Activated T-helper 1 cell treated with Interleukin-2 at 50 U/mL for 16 hours (primary cell): ENCODE measurements at places on chromosomes 3 and 15.

- DNase-seq, result no peak
These were observed 112.7 kb downstream of the STAC start for GRCh38 chr3:36493051-36493450.

- DNase-seq, result no peak
These were observed 41.3 kb upstream of the PRTG start for GRCh38 chr15:55784286-55784685.

DNA sequence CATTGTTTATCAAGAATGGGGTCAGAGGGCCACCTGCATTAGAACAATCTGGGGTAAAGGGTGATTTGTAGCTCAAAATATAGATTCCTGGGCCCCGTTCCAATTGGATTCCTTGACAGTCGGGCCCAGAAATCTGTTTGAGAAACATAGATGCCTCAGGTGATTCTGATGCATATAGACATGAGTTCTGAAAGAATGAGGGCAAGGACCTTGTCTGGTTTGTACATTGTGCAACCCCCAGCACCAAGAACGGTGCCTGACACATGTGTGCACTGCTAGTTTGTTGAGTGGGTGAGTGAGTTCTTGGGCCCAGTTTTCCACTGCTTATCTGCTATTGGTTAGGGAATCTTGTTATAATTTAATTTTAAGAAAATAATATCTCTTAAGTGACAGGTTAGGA, 16.6 kb downstream of the CRYBG3 start:
- no peak for DNase-seq

DNA sequence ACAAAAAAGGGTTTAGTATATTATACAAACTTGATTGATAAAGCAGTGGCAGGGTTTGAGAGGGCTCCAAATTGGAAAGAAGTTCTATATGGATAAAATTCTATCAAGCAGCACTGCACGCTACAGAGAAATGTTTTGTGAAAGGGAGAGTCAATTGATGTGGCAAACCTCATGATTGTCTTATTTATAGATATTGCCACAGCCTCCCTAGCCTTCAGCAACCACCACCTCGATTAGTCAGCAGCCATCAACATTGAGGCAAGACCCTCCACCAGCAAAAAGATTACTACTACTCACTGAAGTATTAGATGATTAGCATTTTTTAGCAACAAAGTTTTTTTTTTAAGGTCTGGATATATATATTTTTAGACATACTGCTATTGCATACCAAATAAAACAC, 296.7 kb downstream of the CHST2 start:
- DNase-seq, result no peak

DNA sequence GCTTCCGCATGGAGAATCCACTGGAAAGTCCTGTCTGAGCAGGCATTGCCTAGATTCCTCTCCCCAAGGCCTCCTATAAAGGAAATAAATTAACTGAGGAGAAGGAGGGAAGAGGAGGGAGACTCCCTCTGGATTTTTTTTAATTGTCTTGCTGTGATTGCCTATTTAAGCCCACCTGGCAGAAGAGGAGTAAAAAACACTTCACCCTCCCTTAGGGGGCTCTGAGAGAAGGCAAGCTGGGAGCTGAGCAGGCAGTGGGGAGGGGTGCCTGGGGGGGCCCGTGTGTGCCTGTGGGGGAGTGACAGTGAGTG, 109.9 kb downstream of the OXNAD1 start:
- DNase-seq, result no peak

GRCh38 chr15:92899601-92899947, 550 bp upstream of the CHD2 start:
- DNase-seq, result no peak

- no peak for DNase-seq
These were observed 903 bp upstream of the ZSCAN2 start for GRCh38 chr15:84599906-84600305.

DNA sequence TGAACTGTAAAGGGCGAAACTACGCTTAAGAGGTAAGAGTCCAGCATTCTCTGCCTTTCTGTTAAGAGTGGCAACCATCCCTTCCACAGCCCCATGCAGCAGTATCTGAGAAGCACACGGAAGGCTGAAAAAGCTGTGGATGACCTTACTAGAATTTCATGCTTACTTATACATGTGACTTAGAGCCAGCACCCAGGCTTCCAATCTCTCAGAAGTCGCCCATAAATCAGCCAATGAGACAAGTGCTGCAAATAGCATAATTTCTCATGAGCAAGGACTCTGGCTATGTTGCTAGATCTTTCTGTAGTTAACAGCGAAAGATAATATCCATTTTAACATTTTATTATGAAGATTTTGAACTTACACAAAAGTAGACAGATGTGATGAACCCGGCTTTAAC, 65.3 kb downstream of the IGF2BP2 start:
- no peak for DNase-seq

- DNase-seq, result no peak
These were observed 100.1 kb upstream of the TSC22D2 start for GRCh38 chr3:150308037-150308319.
